ENCODE measurements at places on chromosomes 3 and 15. TPM values are rescaled to one million over a fixed set of nuclear protein-coding genes. Genes with fewer than 3 reads are reported as not detected.

DNA sequence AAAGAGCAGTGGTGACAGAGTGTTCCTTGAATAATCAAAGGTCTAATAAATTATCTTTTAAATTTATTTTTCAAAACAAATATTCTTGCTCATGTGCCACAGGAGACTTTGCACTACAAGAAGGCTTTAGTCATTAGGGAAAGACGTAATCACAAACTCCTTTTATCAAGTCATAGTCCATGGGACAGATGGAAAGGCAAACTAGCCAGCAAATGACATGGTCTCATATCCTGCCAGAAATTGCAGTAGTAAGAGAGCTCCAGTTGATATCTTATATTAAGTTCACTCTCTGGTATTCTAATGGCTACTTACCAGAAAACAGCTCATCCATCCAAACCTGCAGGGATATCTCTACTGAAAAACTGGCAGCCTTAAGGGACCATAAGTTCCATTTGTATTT lies 225.0 kb upstream of the TP63 start:
- DNase-seq, result no peak

DNA sequence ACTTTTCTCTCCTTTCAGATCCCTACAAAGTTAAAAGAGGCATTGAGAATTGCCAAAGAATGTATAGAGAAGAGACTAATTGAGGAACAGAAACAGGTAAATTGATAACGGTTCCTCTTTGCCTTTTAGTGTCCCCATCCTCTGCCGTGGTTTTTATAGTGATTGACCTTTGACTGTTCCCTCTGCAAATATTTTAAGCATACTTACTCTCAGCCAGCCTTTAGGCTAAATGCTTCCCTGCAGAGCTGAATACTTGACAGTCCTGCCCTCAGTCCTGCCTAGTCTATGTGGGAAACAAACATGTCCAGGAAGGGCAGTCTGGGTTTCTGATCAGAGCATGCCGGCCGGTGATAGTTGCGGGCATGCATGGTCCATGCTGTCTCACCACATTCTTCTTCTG lies 24.7 kb downstream of the PDHB start:
- no peak for DNase-seq

DNA sequence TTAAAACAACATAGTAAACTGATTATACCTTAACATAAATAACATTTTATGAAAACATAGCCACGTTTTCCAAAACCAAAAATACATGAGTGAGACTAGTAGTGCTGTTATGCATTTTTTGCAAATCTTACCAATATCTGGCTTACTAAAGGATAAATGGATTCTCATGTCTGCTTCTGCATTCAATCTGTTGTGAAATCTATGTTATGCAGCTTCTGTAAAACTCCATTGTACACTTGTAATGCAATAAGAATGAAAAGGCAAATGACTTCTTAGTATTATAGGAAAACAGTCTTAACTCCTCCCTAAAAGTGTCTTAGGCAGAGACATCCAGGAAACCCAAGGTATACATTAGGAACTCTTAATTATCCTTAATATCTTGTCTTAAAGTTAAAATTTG lies 330.9 kb upstream of the THBS1 start:
- no peak for DNase-seq

GRCh38 chr3:61564395-61565059 lies 3.2 kb downstream of the PTPRG start:
- DNase-seq, result peak; percentile 84

GRCh38 chr3:38008191-38008701 lies 17.7 kb downstream of the VILL start:
- peak; percentile 68 for DNase-seq

Gene KIF23
- total RNA-seq, result 9.2 TPM

Gene ADIPOQ
- not detected for total RNA-seq

Gene THUMPD3
- total RNA-seq, result 36.2 TPM

Gene PTPRG
- 57.4 TPM for total RNA-seq

Gene DPPA4
- total RNA-seq, result 0.77 TPM
